ENCODE measurements at places on chromosomes 1 and 21.

DNA sequence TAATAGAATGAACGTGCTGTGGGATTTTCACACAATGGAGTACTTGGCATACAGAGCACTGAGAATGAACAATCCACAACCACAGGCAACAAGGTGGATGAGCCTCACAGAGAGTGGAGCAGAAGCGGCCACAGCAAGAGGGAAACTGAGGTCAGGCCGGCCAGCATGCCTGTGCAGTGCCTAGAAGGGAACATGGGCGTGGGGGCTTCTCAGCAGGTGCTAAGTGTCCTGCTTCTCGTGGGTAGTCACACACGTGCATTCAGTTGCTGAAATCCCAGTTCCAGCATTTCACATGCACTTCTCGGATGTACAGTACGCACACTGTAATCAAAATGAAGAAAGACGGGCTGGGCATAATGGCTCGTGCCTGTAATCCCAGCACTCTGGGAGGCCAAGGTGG is 33.1 kb downstream of the WDR4 start:
- DNase-seq, result no peak

- DNase-seq, result no peak
Measured at GRCh38 chr1:117803318-117803717, 126.1 kb downstream of the GDAP2 start.

- DNase-seq, result no peak
Measured at GRCh38 chr1:55997536-55997935, 581.8 kb downstream of the PLPP3 start.

GRCh38 chr1:7893529-7894180 is 40.8 kb upstream of the UTS2 start:
- DNase-seq, result no peak

- DNase-seq, result peak; percentile 87
Measured at GRCh38 chr1:198935306-198935921, 296.6 kb downstream of the PTPRC start.

DNA sequence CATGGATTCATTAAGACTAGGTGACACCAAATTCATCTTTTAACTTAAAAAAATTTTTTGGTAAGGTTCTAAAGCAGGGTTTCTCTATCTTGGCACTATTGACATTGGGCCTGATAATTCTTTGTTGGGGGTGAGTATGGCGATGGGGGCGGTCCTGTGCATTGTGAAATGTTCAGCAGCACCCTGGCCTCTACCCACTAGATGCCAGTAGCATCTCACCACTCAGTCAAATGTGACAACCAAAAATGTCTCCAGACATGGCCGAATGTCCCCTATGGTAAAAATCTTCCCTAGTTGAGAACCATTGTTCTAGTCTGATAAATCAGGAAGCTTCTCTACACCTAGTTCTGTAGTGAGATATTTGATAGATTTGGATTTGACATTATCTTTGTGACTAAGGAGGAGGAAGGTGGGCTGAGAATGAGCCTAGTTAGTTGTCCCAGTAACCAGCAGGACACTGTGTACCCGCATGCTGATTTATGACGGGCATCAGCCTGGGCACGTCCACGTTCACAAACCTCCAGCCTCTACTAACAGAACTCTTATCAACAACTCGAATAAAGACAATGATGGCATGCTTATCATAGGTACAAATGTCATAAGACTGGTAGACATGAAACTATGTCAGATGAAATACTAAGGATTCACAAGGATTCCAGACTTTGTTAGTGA is 104.6 kb downstream of the KCND3 start:
- no peak for DNase-seq

- DNase-seq, result no peak
Measured at GRCh38 chr1:114339379-114339778, 171.6 kb downstream of the TRIM33 start.

DNA sequence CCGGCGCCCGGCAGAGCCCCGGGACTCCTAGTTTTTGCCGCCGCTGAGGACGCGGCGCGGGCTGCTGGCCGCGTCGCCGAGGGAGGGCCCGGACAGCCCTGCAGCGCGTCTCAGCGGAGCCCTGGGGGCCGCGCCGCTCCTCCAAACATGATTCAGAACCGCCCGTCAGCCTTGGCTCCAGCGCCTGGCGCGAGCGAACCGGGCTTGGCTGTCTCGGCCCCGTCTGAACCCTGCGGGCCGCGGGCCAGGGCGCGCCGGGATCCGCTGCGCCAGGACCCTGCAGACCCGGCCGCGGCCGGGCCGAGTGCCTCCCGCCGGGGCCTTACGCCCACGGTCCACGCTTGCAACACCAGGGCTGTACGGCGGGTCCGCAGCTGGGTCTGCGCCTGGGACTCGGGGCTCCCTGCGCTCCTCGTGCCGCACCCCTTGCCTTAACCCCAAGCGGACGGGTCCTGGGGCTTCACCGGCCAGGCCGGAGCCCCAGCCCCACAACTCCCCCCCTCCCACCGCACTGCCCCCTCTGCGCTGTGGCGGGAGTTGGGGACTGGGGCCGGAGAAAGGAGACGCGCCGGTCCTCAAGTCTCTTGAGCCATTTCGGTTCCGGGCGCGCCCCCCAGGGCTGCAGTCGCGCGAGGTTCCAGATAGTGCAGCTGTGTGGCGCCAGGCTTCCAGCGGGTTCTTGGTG is 48.4 kb upstream of the CD34 start:
- peak; percentile 80 for DNase-seq

DNA sequence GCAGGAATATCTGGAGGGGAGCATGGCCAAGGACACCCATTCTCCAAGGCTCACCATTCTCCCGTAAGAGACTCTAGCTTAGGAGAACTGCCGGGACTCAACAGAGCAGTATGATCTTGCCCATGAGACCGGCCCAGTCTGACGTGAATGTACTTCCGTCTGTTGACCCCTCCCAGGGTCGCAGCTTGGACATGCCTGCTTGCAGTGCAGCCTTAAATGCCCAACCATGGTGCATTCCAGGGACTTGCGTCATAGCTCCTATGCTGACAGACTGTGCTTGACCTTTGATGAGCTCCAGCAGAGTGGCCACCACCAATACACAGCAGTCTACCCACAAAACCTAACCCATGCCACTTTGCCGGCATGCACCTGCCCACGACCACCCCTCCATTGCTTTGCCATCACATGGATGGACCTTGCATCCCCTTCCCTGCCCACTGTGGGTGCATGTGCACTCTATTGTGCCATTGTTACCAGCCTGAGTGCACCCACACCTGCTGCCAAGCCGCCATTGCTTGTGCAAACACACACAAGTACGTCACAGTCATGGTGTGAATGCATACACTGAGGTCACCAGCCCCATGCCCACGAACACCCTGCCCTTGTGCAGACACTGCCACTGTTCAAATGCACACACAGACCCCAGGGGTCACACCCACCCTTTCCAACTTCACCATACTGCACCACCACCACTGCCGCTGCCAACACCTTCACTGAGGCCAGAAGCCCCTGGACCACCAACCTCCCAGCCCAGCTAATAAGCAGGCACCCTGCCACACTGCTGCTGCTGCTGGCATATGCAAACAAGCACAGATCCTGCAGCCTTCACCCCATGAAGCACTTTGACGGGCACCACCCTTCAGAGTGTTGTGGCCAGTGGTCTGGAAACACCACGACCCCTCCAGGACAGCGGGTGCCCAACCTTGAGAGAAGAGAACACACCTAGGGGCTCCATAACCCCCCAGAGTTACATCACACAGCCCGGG is 1141.3 kb downstream of the BRINP3 start:
- DNase-seq, result no peak
